ENCODE measurements at places on chromosomes 11 and 22.

DNA sequence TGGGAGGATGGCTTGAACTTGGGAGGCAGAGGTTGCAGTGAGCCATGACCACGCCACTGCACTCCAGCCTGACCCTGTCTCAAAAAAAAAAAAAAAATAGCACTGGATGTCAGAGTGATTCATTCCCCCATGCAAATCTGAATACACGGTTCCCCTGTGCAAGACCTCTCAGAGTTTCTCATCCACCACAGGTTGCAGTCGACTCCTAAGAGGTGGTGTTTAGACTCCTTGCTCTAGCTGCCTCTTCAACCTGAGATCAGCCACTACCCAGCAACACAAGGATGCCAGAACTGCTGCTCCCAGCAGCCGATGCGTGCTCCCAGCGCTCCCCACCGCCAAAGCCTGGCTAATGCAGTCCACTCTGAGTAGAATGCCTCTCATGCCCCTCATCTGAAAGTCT, 97.5 kb downstream of the PARVA start:
- no peak for DNase-seq

GRCh38 chr11:100849009-100849900, 162.2 kb downstream of the ARHGAP42 start:
- no peak for DNase-seq

DNA sequence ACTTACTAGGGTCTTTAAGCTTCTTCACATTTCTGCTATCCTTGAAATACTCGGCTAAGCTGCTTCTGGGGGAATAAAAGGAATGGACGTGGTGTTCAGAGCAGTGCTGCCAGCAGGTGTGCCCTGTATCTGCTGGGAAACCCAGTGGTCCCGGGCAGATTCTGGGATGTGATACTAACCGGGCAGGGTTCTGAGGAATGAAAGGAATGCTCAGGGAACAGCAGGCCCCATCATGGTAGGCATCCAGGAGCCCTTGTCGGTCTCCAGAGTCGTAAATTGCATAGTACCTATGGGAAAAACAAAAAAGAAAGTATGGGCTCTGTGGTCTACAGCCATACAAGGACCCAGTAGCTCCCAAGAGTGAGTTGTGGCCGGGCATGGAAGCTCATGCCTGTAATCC, 4.5 kb upstream of the TMEM223 start:
- DNase-seq: no peak

GRCh38 chr22:27882507-27883290, 36.4 kb downstream of the PITPNB start:
- DNase-seq: no peak

DNA sequence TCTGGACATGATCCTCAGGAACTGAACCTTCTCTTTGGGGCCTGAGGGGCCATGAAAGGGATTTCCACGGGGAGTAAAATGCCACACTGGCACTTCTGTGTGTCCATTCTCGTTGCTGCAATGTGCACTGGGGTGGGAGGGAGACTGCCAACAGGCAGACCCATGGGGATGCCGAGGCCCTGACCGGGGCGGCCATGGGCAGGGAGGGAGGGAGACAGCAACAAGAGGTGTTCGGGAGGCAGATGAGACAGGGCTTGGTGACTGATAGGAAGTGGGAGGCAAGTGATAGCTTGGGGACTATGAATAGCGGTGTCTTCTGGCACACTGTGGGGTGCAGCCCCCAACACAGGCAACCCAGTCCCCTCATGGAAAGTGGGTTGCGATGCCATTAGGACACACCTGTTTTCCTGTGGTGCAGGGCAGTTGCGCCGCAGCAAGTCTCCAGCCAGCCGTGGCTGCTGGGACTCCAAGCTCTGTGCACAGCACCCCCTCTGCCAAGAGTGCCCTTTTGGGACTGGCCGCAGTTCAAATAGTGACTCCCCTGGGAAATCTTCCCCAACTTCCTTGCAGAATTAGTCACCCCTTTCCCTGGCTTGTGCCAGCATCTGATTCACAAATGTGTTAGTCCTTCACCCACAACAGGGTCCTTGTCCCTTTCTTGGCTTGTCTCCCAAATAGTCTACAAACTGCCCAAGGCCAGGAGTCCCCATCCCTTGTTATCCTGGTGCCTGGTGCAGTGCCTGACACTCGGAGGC, 88.8 kb downstream of the CHST1 start:
- DNase-seq: no peak

GRCh38 chr11:70230151-70230839, 27.2 kb downstream of the FADD start:
- no peak for DNase-seq

Measured in activated T-helper 1 cell treated with Interleukin-2 at 50 U/mL for 16 hours (primary cell).